Ovary (tissue), 10 donors: ENCODE measurements at places on chromosomes 6 and 20.

GRCh38 chr6:98039904-98040607, 757.0 kb upstream of the MMS22L start:
- no peak for DNase-seq

DNA sequence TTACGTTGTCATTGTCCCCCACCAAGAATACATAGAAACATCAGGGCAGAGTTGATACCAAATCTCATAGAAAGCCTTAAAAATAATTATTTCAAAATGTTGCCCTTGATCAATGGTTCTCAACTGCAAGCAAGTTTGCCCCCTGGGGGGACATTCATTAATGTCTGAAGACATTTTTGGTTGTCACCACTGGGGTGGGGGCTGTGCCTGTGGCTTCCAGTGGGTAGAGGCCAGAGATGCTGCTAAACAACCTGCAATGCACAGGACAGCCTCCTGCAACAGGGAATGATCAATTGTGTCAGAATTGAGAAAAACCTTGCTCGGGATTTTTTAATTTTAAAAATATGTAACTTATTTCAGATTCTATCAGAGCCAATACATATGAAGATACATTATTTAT, 130.6 kb upstream of the DOK5 start:
- no peak for DNase-seq

DNA sequence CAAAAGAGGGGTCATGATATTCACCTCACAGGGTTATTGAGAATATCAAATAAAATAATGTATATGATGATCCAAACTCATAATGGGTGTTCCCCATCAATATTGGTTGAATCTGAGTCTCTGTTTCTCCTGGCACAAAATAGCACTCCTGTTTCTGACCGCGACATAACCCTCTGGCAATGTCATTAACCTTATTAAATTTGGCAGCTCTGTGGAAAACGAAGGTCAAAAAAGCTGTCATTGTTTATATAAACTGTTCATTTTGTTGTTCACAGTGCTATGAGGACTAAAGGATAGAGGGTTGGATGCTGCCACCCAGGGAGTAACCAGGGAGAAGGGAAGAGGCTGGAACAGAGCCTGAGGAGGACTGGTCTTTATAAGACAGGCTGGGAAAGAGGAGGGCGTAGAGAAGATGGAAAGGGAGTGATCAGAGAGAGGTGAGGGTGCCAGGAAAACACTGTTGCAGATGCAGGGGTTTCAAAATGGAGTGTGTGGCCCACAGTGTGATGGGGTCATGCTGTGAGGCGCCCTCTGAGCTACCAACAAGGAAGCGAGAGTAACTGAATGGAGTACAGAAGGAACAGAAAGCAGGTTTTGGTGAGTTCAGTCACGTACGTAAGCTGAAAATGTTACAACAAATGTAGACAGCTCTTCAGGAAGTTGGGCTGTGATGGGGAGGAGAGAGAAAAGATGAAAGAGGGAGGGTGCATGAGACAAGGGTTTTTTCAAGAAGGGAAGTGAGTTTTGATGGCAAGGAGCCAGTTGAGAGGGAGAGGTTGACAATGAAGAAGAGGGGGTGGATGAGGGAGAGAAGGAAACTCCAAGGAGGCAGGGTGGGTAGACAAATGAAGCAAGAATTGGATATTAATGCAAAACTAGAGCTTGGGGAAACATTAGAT, 251.6 kb upstream of the TAB2 start:
- DNase-seq = no peak

GRCh38 chr6:5095236-5095635, 10.1 kb downstream of the PPP1R3G start:
- no peak for DNase-seq

DNA sequence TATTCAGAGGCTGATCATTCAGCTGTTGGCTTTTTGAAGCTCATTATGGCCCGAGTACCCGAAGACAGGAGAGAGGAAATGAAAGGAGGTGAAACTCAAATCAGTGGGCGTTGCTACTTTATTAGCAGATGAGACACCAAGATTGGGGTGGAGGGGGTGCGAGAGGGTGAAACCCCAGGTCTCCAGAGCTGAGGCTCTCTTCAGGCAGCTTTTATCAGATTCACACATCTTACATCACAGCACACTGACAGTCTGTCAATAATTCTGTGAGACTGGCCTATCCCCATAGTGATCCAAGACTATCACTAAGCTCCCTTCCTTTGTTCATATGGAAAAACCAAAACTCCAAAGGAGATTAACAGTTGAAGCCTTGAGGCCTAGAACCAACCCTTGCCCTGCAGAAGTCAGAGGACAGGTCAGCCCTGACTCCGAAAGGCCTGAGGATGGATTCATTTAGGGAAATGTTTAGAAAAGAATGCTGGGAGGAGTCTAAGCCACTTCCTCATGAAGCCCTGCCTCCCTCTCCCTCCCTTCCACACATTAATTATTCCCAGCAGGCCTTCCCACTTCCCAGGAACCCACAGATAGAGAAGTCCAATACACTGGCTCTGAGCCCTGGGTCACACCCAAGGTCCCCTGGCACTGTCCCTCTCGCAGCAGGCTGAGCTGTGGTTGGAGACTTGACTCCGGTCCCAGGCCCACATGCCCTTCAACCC, 23.2 kb downstream of the TRERF1 start:
- no peak for DNase-seq

GRCh38 chr6:140670021-140670420, 1295.6 kb upstream of the CITED2 start:
- DNase-seq = no peak

DNA sequence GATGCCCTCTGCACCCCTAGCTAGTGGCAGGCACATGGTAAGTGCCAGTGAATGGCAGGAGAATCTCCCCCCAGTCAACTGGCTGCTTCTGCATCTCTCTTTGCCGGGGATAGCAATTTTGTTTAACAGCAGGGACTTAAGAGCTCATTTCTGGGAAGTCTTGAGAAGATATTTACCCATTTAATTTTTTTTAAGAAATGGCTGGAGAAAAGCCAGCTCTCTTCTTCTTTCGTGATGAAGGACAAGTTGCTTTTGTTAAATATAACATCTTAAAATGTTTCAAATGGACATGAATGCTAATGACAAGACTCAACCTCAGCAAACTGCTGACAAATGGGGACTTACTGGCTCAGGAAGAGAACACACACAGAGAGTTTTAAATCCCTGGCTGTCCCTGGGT, 55.0 kb upstream of the IYD start:
- DNase-seq = no peak

GRCh38 chr6:33088258-33088930, 12.6 kb downstream of the HLA-DPB1 start:
- DNase-seq = no peak

- DNase-seq = no peak
Measured at GRCh38 chr6:52588710-52589091, 11.8 kb upstream of the TRAM2 start.

GRCh38 chr20:41457173-41457857, 90.7 kb upstream of the EMILIN3 start:
- no peak for DNase-seq

- peak; percentile 61 for DNase-seq
Measured at GRCh38 chr6:111105578-111105977, 18.3 kb downstream of the SLC16A10 start.

- DNase-seq = no peak
Measured at GRCh38 chr6:73830119-73830518, 134.1 kb downstream of the CD109 start.

GRCh38 chr6:113356139-113356538, 501.0 kb upstream of the MARCKS start:
- no peak for DNase-seq

DNA sequence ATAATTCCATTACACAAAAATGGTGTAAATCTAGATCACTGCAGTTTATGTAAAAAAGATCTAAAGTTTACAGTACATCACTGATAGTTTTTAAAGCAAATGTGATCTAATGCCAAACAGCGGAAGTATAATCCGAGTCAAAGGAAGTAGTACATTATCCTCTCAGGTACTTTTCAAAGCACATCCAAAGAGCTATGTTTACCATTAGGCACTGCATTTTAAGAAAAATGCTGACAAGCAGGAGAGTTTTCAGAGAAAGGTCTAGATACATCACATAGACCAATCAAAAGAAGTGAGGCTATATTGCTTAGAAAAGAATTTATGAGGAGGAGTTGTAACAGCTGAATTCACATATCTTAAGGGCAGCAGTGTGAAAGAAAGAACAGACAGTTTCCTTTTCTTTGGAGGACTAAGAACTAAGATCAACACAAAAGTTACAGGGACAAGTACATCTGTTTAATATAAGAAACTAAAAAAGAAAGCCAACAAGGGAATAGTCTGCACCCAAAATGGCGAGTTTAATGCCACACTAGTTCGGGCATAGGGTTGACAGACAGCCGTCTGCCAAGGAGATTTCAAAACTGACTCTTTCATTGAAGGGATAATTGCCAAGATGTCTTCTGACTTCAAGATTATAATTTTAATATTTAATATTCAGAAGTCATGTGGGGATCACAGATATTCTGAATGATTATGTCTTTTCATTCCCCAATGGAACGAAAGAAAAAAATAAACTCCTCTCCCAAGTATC, 1.4 kb downstream of the ZNF184 start:
- no peak for DNase-seq

DNA sequence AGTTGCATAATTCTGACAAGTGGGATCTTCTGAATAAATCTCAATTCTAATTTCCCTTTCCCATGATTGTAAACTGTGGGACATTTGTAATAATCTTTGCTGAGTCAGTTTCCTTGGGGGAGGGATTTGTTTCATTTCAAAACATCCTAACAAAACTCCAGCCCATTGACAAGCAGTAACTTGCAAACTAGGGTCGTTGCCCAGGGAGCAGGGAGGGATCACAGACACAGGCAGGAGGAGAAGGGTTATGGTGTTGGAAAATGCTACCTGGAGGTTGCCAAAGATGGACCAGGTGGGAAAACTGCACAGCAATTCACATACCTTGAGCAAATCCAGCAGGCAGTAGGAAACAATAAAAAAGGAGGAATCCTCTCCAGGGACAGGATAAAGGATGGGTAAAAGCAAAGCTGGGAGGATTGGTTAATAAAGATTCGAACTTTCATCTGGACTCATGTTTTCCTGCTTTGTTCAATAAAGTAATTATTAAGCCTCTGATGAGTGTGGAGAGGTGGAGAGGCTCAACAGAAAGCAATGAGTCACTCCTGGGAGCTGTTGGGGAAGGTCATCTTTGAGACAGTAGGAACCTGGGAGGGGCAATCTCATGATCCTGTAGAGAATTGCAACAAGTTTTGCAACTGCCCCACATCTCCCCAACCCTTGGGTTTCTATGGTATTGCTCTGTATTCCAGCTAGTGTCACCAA, 87.3 kb upstream of the AKIRIN2 start:
- DNase-seq = no peak

- DNase-seq = no peak
Measured at GRCh38 chr6:156741287-156742073, 35.7 kb upstream of the ARID1B start.

DNA sequence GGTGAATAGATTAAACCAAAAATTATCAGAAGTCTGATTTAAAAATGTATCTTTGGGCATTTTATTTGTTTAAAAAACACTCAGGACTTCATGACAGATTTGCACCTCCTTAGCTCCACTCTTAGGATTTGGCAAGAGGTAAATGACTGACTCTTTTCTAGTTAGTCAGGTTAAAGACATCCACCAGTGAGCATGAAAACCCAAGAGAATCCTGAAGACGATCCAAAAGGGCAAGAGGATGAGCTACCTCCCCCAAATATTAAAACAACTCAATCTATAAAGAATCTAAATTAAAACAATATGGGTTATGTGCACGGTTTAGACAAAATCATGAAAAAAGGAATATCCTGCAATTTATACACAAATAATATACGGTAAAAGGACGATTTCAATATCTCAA, 89.4 kb upstream of the OPRM1 start:
- DNase-seq = no peak

DNA sequence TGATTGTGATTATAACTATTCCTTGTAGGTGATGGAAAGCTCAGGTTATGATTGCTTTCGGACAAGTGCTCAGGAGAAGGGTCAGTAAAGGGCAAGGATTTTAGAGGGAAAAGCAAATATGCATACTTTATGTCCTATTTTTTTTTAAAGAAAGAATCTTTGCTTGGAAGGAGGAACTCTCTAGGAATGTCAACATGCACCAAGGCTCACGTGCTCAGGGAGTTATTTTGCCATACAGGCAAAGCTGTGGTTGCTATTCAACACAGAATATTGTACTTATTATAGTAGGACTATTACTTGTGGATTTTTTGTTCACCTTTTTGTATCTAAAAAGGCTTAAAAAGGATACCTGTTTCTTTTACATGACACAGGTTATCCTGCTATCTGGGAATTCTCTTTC, 3.0 kb upstream of the TSPYL1 start:
- DNase-seq = no peak

- DNase-seq = no peak
Measured at GRCh38 chr6:6660339-6661045, 72.0 kb downstream of the LY86 start.

DNA sequence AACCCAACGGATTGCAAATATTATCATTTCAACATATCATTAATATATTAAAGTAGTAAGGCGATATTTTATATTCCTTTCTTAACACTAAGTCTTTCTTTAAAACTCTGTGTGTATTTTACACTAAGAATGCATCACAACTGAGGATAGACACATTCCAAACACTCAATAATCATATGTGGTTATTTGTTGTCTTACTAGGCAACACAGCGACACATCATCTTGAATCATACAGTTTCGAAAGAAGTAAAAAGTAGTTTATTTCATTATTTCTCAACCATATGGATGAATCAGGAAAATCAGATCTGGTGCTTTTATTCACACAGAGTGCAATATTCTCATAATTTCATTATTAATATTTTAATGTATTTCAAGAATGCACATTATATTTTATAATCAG, 662.4 kb downstream of the EPHA7 start:
- no peak for DNase-seq

DNA sequence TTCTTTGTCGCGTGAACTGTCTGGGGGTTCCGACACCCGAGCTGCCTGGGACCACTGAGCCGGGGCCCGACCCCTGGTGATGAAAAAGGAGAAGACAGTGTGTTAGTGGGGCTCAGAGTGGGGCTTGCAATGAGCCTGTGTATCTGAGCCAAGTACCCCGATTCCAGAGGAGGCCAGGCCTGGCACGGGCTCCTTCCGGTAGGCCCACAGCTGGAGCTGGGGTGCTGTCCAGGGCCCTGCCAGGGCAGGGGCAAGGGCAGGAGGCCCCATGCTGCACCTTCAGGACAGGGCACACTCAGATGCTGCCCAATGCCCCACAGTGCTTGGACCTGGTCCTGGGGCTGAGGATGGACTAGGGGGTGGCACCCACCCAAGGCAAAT, 89.4 kb downstream of the TAF4 start:
- no peak for DNase-seq

GRCh38 chr20:20555838-20556237, 156.6 kb downstream of the RALGAPA2 start:
- no peak for DNase-seq

DNA sequence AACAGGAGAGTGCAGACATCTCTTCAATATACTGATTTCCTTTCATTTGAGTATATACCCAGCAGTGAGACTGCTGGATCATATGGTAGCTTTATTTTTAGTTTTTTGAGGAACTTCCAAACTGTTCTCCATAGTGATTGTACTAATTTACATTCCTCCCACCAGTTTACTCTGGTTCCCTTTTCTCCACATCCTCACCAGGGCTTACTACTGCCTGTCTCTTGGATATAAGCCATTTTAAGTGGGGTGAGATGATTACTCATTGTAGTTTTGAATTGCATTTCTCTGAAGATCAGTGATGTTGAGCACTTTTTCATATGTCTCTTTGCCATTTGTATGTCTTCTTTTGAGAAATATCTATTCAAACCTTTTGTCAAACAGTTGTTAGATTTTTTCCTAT, 64.9 kb upstream of the HMGCLL1 start:
- no peak for DNase-seq

GRCh38 chr6:134097114-134097707, 44.8 kb upstream of the SLC2A12 start:
- peak; percentile 62 for DNase-seq
